ENCODE measurements at places on chromosomes 12 and 14. TPM values are rescaled to one million over a fixed set of nuclear protein-coding genes. Genes with fewer than 3 reads are reported as not detected.

WNT5B gene
- 7.5 TPM for total RNA-seq

SLC17A8 gene
- total RNA-seq = not detected

GRCh38 chr12:104243971-104244370 is 28.4 kb downstream of the TXNRD1 start:
- no peaks in the 10 kb centered on the region for H3K4me1 ChIP-seq
- DNase-seq = no peak
- no peaks in the 10 kb centered on the region for H3K36me3 ChIP-seq
- no peak overlapping the region for H3K4me3 ChIP-seq
- no peak overlapping the region for H3K27ac ChIP-seq

DNA sequence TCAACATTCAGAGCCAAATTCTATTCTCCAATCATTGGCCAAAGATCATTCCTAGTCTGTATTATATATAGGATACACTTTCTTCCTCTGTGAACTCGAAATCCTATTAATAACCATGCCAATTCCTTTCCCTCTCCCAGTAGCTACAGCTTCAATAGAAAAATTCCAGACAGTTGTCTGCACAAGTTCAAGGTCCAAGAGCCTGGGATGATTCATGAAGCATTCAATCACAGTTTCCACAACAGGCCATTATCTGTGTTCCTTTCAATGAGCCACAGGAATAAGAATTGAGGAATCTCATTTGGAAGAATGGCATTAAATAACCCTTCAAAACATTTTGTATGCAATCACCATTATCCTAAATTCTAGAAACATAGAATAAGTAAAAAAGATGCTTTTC is 437.4 kb downstream of the RMST start:
- peaks cover 1% of the 10 kb centered on the region for H3K27me3 ChIP-seq
- no peak overlapping the region for H3K27ac ChIP-seq
- H3K4me1 ChIP-seq = no peaks in the 10 kb centered on the region
- no peak overlapping the region for H3K4me3 ChIP-seq
- DNase-seq = no peak

DNA sequence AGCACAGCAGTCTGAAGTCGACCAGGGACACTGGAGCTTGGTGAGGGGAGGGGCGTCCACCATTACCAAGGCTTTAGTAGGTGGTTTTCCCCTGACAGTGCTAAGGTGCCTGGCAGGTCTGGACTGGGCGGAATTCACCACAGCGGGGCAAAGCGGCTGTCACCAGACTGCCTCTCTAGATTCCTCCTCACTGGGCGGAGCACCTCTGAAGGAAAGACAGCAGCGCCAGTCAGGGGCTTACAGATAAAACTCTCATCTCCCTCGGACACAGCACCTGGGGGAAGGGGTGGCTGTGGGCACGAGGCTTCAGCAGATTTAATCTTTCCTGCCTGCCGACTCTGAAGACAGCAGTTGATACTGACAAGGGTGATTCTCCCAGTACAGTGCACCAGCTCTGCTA is 39.1 kb downstream of the DDHD1 start:
- no peak for DNase-seq
- H3K27ac ChIP-seq = no peak overlapping the region
- no peaks in the 10 kb centered on the region for H3K36me3 ChIP-seq
- no peaks in the 10 kb centered on the region for H3K4me1 ChIP-seq
- H3K27me3 ChIP-seq = peaks cover 1% of the 10 kb centered on the region

Data from endothelial cell (in vitro differentiated cells).